Cardiac fibroblast (primary cell): ENCODE measurements at places on chromosomes 2 and 18.

- peak; percentile 1 for DNase-seq
These were observed 30.5 kb downstream of the GALNT14 start for GRCh38 chr2:31107591-31108300.

DNA sequence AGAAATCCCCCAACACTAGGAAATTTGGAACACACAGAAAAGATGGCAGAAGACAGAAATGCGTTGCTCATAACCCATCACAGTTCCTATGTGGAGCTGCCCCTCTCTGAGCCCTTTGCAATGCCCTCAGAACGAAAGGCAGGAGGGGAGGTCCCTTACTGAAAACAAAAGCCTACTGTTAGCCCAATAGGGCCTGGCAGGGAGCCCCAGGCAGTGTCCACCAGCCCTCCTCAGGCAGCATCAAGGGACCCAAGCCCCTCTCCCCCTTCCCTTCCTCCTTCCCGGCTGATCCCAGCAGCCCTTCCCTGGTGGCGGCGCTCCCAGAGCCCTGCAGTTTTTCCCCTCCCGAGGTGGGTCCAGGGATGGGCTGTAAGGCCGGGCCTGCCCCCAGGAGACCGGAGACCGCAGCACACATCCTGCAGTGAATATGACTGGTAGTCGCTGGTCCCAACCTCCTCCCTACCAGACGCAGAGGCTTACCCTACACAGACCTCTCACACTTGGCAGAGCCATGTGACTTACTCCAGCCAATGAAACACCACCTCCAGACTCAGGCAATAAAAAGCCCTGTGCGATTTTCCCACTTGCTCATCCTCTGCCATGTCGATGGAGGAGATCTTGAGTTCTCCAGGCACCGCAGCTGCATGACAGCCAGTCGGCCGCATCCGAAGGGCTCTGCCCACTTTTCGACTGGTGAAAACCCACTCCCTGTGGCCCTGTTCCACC, 19.4 kb upstream of the DUSP2 start:
- no peak for DNase-seq

DNA sequence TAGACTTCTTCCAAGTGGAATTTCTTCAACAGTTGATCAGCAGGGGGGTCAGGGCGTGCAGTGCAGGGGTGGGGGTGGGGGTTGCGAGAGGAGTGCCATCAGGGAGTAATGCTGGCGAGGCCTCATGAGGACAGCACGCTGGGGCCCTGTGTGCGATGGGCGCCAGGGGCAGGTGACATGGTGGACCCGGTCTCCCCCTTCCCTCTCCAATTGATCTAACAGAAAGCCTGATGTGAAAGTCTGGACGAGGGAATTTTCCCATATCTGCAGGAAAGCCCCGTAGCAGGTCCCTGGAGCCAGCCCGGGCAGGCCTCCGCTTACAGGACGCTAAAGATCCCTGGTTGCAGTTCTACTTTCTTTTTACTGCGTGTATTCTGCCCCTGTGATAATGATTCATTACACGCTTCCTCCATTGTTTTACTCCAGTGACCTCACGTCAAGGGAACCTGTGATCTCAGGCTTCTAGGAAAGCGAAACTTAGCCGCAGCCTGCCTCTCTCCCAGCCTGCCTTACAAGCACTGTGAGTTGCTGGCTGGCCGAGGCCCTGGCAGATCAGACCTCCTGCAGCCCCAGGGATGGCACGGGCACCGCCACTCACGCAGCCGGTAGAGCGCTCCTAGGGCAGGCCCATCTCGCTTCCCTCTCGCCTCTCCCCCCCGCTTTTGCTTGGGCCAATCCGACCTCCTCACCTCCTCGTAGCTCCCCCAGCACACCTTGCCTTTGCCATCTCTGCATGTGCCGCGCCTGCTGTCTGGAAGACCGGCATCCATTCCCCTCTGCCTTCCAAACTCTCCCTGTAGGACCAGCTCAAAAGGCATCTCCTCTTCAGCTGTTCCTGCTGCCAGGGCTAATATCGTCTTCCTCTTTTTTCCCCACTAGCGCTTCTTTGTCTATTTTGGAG, 19.2 kb downstream of the NEURL3 start:
- DNase-seq, result peak; percentile 83

DNA sequence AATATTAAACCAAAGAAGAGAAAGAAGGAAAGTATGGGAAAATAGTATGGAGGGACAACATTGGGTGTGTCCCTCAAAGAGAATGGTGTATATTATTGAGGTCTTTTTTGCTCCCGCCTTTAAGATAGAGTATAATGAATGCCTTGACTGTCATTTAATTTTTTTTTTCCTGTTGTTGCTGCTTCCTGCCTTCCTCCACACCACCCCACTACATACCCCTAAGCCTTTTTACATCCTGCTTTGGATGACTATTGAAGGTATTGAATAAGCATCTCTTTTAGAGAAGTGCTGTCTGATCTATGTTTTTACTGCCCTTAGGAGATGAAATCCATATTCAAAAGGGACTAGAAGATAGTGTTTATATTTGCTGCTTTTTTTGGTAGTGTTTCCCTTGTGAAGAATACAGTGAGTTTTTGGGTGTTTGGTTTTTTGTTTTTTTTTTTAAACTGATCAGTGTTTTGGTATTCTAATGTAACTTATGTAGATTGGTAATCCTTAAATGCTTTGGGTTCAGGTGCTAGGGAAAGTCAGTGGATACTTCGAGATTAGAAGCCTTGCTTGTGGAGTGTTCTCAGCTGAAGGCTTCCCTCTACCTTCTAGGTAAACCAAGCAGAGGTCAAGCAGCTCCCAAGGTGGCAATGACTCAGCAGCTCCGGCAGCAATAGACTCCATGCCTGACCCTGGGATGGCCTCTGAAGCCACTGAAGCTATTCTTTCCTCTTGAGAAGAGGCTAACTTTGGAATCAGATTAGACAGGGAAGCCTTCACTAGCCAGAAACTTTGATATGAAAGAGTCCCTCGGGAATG, 5.0 kb downstream of the FZD7 start:
- no peak for DNase-seq

- DNase-seq, result no peak
These were observed 27.0 kb upstream of the ZEB2 start for GRCh38 chr2:144546933-144547332.

- no peak for DNase-seq
These were observed 3.1 kb downstream of the MLPH start for GRCh38 chr2:237490009-237490711.
